ENCODE measurements at places on chromosomes 5 and 9. TPM values are rescaled to one million over a fixed set of nuclear protein-coding genes. Genes with fewer than 3 reads are reported as not detected.

GRCh38 chr5:145236983-145237382, 598.2 kb downstream of the PRELID2 start:
- DNase-seq: no peak

DNA sequence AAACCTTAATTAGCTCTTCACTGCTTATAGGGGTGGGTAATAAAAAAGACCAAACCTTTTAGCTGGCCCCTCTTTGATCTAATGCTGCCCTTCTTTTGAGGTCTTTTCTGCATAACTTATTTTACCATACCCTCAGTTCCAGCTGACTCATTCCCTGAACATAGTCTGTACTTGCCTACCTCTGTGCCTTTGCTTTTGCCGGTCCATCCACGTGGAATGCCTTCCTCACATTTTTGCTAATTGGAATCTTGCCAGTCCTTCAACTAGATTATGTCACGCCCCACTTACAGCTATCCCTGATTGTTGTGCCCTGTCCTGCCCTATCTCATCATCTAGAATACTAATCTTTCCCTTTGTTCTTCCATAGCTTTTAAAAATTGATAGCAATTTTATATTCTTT, 44.2 kb downstream of the FAF2 start:
- DNase-seq: no peak

DNA sequence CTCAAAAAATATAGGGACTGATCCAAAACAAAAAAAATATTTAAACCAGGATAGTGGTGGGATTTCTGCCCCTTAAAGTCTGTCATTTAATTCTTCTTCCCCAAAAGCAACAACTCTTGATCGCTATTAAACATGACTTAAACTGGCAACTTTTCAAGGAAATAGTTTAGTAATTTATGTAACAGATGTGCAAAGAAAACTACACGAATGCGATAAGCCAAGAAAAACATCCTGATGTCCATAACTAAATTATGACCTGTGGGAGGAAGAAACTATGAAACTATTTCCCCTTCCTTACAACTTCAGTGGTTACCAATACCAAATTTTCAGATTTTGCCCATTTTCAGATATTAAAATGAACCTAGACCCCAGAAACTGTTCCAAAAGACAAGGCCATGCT, 31.5 kb downstream of the CLINT1 start:
- no peak for DNase-seq

- no peak for DNase-seq
Measured at GRCh38 chr5:68646144-68646543, 430.6 kb downstream of the PIK3R1 start.

GRCh38 chr9:121557581-121558447, 58.2 kb upstream of the GGTA1 start:
- DNase-seq: peak; percentile 84

AMBP gene
- total RNA-seq: not detected

SETD9 gene
- 7.0 TPM for total RNA-seq

IFNA2 gene
- total RNA-seq: not detected

PPP3R2 gene
- total RNA-seq: not detected
